ENCODE measurements at places on chromosomes 12 and 14. TPM values are rescaled to one million over a fixed set of nuclear protein-coding genes. Genes with fewer than 3 reads are reported as not detected.

GRCh38 chr14:41606282-41606531 is 469 bp upstream of the LRFN5 start:
- H3K27me3 ChIP-seq, result peaks cover 71% of the 10 kb centered on the region
- no peak overlapping the region for H3K27ac ChIP-seq
- H3K36me3 ChIP-seq, result no peaks in the 10 kb centered on the region
- no peak overlapping the region for H3K4me3 ChIP-seq
- peaks cover 22% of the 10 kb centered on the region for H3K4me1 ChIP-seq

Gene LAG3
- total RNA-seq, result 91.9 TPM

- peak overlapping the region; percentile 27 for H3K4me3 ChIP-seq
- DNase-seq, result no peak
- H3K4me1 ChIP-seq, result peaks cover 3% of the 10 kb centered on the region
- peaks cover 57% of the 10 kb centered on the region for H3K27me3 ChIP-seq
- no peak overlapping the region for H3K27ac ChIP-seq
These were observed 10.2 kb downstream of the KCNH3 start for GRCh38 chr12:49548822-49549648.

Gene WNT5B
- total RNA-seq, result 1.7 TPM

DNA sequence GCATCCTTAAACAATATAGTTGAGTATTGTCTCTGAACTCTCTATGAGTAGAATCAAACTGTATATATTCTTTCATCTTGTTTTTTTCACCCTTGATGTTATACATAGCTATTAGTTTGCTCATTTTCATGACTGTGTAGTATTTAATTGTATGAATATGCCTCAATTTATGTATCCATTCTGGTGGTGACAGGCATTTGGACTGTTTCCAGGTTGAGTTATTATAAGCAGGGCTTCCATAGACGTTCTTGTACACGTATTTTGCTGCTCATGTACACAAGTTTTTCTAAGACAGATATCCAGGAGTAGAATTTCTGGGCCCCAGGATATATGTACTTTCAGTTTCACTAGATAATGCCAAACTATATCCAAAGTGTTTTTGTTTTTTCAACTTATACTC is 211.4 kb downstream of the NTF3 start:
- H3K27me3 ChIP-seq, result no peaks in the 10 kb centered on the region
- no peak overlapping the region for H3K27ac ChIP-seq
- H3K4me3 ChIP-seq, result no peak overlapping the region
- H3K4me1 ChIP-seq, result no peaks in the 10 kb centered on the region

GRCh38 chr14:81772381-81772780 is 238.7 kb upstream of the SEL1L start:
- H3K27me3 ChIP-seq, result no peaks in the 10 kb centered on the region
- H3K36me3 ChIP-seq, result no peaks in the 10 kb centered on the region
- H3K4me1 ChIP-seq, result no peaks in the 10 kb centered on the region

GRCh38 chr12:107645630-107646333 is 39.8 kb upstream of the PWP1 start:
- H3K27ac ChIP-seq, result no peak overlapping the region
- no peaks in the 10 kb centered on the region for H3K27me3 ChIP-seq
- no peaks in the 10 kb centered on the region for H3K4me1 ChIP-seq
- H3K4me3 ChIP-seq, result no peak overlapping the region
- H3K36me3 ChIP-seq, result no peaks in the 10 kb centered on the region

Gene GALNT6
- 17.8 TPM for total RNA-seq

GRCh38 chr14:67883717-67884116 is 64.1 kb downstream of the RAD51B start:
- no peaks in the 10 kb centered on the region for H3K27me3 ChIP-seq
- no peak for DNase-seq
- H3K4me1 ChIP-seq, result peaks cover 12% of the 10 kb centered on the region

Gene FOXG1
- not detected for total RNA-seq

Gene R3HDM2
- 71.5 TPM for total RNA-seq

Gene IRAK3
- total RNA-seq, result 1.0 TPM

Gene NPFF
- total RNA-seq, result not detected

GRCh38 chr12:100959481-100959880 is 164.9 kb downstream of the ANO4 start:
- no peaks in the 10 kb centered on the region for H3K4me1 ChIP-seq
- no peak overlapping the region for H3K4me3 ChIP-seq

DNA sequence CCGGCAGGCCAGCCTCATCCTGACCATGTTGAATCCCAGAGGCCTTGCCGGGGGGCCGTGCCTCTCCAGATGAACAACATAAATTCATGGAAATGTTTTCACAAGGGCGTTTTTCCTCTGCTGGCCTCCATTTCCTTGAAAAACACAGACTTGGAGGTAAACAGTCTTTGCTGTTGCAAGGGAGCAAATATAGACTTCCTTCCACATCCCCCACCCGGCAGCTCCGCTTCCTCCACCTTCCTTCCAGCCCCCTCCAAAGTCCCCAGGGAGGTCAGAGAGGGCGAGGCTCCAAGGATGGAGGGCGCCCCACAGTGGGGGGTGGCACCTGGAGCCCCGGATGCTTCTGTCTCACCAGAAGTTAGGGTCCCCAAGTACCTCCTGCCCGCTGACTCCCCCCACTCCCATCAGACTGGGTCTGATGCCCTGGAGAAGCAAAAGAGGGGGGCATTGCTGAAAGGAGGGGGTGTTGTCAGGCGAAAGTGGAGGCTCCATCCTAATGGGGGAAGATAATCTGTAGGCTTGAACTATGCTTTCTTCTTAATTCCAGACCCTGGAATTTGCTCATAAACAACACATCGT is 31.1 kb downstream of the CALM1 start:
- no peaks in the 10 kb centered on the region for H3K27me3 ChIP-seq
- H3K36me3 ChIP-seq, result no peaks in the 10 kb centered on the region
- no peak for DNase-seq
- H3K27ac ChIP-seq, result no peak overlapping the region
- no peaks in the 10 kb centered on the region for H3K4me1 ChIP-seq

Gene RTN1
- not detected for total RNA-seq

Gene OVCH1
- not detected for total RNA-seq

Gene INHBC
- not detected for total RNA-seq

GRCh38 chr12:29253906-29254625 is 105.0 kb downstream of the FAR2 start:
- peaks cover 5% of the 10 kb centered on the region for H3K36me3 ChIP-seq
- no peak overlapping the region for H3K4me3 ChIP-seq
- no peaks in the 10 kb centered on the region for H3K27me3 ChIP-seq
- H3K27ac ChIP-seq, result no peak overlapping the region
- no peak for DNase-seq

Gene BEGAIN
- total RNA-seq, result 3.1 TPM

GRCh38 chr14:29710015-29710414 is 217.6 kb downstream of the PRKD1 start:
- no peak for DNase-seq
- no peaks in the 10 kb centered on the region for H3K36me3 ChIP-seq
- no peaks in the 10 kb centered on the region for H3K4me1 ChIP-seq
- no peak overlapping the region for H3K27ac ChIP-seq
- no peaks in the 10 kb centered on the region for H3K27me3 ChIP-seq

- H3K36me3 ChIP-seq, result no peaks in the 10 kb centered on the region
- no peak overlapping the region for H3K4me3 ChIP-seq
- H3K4me1 ChIP-seq, result no peaks in the 10 kb centered on the region
- H3K27ac ChIP-seq, result no peak overlapping the region
- H3K27me3 ChIP-seq, result peaks cover 2% of the 10 kb centered on the region
These were observed 17.0 kb downstream of the SLC8A3 start for GRCh38 chr14:70171726-70172125.

- DNase-seq, result no peak
These were observed 397.3 kb downstream of the MED13L start for GRCh38 chr12:115880238-115880637.

- no peaks in the 10 kb centered on the region for H3K27me3 ChIP-seq
- H3K36me3 ChIP-seq, result no peaks in the 10 kb centered on the region
- no peak overlapping the region for H3K27ac ChIP-seq
These were observed 60.4 kb upstream of the PTHLH start for GRCh38 chr12:28032811-28033537.

Gene RPL10L
- not detected for total RNA-seq

- no peaks in the 10 kb centered on the region for H3K36me3 ChIP-seq
- no peaks in the 10 kb centered on the region for H3K27me3 ChIP-seq
- H3K4me3 ChIP-seq, result no peak overlapping the region
These were observed 73.7 kb downstream of the ANKS1B start for GRCh38 chr12:99911081-99911480.

- H3K4me3 ChIP-seq, result no peak overlapping the region
- DNase-seq, result no peak
- peaks cover 3% of the 10 kb centered on the region for H3K27me3 ChIP-seq
These were observed 123.5 kb upstream of the BCL2L14 start for GRCh38 chr12:11947213-11947612.

Gene TAS2R9
- total RNA-seq, result not detected

- H3K4me3 ChIP-seq, result no peak overlapping the region
- no peak for DNase-seq
- no peaks in the 10 kb centered on the region for H3K36me3 ChIP-seq
- no peak overlapping the region for H3K27ac ChIP-seq
- H3K4me1 ChIP-seq, result peaks cover 27% of the 10 kb centered on the region
These were observed 47.4 kb upstream of the ELK3 start for GRCh38 chr12:96146747-96147146.

DNA sequence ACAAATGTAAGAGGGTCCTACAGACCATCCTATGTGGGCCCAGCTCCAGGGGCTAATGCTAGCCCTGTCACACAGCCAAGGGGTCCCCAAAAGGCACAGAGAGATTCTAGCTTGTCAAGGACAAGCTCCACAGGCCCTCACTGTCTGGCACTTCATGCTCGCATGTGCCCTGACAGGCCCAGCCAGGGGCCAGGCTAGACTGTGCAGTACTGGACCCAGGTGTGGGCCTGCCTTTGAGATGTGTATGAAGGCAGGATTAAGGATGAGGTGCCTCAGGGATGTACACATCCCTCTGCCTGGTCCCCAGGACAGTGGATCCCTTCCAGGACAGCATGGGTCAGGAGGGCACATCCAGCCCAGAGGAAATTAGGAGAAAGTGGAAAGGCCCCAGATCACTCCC is 57.8 kb downstream of the VWF start:
- H3K27ac ChIP-seq, result no peak overlapping the region
- no peak overlapping the region for H3K4me3 ChIP-seq
- no peaks in the 10 kb centered on the region for H3K36me3 ChIP-seq
- peaks cover 18% of the 10 kb centered on the region for H3K27me3 ChIP-seq

- no peaks in the 10 kb centered on the region for H3K4me1 ChIP-seq
- no peaks in the 10 kb centered on the region for H3K36me3 ChIP-seq
- no peak overlapping the region for H3K4me3 ChIP-seq
- H3K27ac ChIP-seq, result no peak overlapping the region
- H3K27me3 ChIP-seq, result peaks cover 11% of the 10 kb centered on the region
These were observed 58.5 kb upstream of the METAP2 start for GRCh38 chr12:95415451-95415850.

- no peaks in the 10 kb centered on the region for H3K4me1 ChIP-seq
- no peak overlapping the region for H3K27ac ChIP-seq
These were observed 236.1 kb downstream of the ADGRD1 start for GRCh38 chr12:131189781-131190180.

DNA sequence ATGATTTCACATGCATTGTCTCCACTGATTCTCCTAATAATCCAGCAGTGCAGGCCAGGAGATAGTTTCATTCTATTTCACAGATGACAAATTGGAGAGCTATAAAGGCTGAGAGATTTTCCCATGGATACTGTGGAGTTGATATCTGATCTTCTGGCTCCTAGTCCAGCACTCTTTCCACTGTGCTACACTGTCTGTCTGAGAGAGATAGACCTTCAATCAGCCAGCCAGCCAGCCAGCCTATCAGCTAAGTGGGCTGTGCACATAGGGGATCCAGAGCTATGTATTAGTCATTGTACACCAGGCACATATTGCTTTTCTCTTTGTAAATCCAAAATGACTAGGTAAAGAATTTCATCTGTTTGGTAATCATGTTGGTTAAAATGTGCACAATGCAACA is 91.8 kb upstream of the ATP2B1 start:
- no peaks in the 10 kb centered on the region for H3K27me3 ChIP-seq
- H3K27ac ChIP-seq, result no peak overlapping the region
- no peak overlapping the region for H3K4me3 ChIP-seq
- H3K4me1 ChIP-seq, result no peaks in the 10 kb centered on the region
- H3K36me3 ChIP-seq, result no peaks in the 10 kb centered on the region

DNA sequence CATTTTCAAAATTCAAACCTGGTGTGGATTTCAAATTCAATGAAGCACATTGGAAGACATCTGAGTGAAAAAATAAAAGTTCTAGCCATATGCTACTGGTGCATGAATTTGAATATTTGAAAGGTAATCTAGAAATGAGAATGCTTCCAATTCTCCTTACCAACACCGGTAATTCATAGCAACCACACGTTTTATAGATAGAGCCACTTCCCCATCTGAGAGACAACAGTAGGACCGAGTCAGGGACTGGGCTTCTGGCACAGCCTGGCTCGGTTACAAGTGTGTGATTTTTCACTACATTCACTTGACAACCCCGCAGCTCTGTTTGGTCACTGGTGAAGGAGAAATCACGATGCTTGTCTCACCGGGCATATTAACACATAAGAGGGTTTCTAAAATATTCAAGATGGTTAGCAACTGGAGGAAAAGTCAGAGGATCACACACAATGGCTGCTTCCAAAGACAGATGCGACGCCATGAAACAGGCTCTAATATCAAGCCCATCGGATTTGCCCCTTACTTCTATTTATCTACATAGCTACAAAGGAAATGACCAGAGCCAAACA is 86.5 kb upstream of the FOXN3 start:
- no peak overlapping the region for H3K4me3 ChIP-seq
- H3K27ac ChIP-seq, result no peak overlapping the region
- H3K27me3 ChIP-seq, result no peaks in the 10 kb centered on the region
- H3K36me3 ChIP-seq, result peaks cover 14% of the 10 kb centered on the region

Measured in activated CD4-positive, alpha-beta memory T cell treated with anti-CD3 and anti-CD28 coated beads, Interleukin-2, amount 10 ng/mL, durations not matched to agents 7 days and 5 days (primary cell).